WTC11 (cell line): ENCODE measurements at places on chromosomes 11 and 22.

- no peak for DNase-seq
These were observed 9.8 kb upstream of the POU2AF1 start for GRCh38 chr11:111388842-111389241.

- DNase-seq: no peak
These were observed 120.7 kb upstream of the VPREB1 start for GRCh38 chr22:22123960-22124278.

GRCh38 chr11:46100670-46101069, 20.6 kb downstream of the PHF21A start:
- no peak for DNase-seq

- DNase-seq: no peak
These were observed 92.8 kb upstream of the LINC01488 start for GRCh38 chr11:69388661-69389060.

GRCh38 chr22:17786435-17787161, 12.3 kb upstream of the BID start:
- DNase-seq: peak; percentile 47

DNA sequence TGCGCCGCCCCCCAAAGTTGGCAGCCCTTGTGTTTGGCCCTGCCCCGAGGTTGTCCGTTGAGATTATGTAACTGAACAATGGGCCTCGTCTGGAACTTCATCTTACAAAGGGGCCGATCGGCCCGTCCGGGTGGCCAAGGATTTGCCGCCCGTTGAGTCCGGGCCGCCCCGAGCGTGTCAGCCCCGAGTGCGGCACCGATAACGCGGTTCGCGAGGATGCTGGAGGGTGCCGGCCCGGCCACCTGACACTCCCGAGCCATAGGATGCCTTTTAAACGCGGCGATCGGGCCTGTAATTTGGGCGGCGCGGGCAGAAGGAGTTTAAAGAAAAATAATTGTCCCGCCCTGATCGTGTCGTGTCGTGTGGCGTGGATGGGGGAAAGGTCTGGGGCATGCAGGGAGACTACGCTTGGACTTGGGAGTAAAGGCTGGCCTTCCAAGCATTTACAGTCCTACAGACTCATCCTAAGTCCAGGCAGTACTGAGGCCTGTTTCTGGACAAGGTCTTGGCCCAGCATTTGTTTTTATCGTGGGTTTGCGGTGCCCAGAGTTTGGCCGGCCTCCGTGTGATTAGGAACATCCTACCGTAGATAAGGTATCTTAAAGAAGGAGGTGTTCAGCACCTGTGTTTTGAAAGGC, 1.3 kb downstream of the WEE1 start:
- peak; percentile 24 for DNase-seq

DNA sequence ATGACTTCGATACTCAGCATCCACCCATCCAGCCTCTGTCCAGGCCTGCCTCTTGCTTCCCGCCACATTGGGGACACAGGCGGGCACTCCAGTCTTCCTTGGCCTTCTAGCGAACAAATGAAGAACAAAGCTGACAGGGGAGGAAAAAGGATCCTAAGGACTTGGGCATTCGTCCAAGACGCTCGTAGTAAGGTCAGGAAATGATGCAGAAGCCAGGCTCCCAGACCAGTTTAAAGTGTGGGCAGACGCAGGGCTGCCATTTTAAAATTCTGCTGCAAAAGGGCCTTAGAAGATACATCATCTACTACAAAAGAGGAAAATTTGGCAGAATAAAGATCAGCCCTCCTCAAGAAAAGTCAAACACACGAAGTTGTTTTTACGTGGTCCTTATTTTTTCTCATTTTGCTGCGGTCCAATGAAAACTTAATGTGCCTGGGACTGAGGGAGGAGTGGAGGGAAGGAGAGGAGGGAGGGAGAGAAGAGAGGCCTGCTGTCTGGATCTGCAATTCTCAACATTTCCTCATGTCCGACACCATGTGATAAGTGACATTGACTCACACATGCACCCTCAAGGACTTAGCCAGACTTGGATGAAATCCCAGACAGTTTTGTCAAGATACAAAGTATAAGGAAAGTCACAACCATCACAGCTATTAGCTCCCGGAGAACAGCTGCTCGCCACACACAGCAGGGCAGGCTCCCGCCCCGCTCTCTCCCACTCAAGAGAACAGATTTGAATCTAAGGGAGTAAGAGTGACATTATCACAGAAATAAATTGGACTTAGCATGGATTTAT, 5.7 kb downstream of the DNAL4 start:
- DNase-seq: no peak

DNA sequence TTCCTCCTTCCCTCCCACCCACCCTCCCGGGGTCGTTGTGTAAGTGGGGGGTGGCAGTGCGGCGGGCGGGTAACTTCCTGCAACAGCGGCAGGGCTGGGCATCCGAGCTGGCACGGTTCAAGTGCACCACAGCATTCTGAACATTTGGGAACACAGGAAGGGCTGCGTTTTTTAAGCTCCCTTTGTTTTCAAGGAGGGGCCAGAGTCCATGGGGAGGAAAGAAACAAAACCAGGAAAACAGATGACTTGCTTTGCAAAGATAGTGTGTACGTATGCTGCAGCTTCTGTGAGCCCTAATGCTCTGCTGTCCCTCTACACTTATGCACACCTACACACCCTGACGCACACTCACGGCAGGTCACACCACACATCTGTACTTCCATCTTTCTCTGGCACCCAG, 152.5 kb downstream of the FBXO7 start:
- no peak for DNase-seq

GRCh38 chr11:34642873-34643272, 22.0 kb downstream of the EHF start:
- no peak for DNase-seq

DNA sequence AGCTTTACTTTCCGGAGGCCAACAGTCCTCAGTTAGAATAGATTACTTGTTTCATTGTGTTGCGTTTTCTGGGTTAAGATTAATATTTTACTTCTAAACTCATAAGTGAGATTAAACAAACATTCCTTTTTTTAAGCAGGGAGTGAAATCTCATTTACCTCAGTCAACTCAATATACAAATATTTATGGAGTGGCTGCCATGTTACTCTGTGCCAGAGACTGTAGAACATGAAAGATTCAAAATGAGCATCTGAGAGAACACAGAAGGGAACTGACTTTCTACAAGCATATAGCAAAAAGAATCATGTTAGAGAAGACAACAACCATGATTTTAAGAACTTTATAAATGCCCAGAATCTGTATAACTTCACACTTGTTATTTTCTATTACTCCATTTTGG, 3.4 kb upstream of the LRRC55 start:
- no peak for DNase-seq

- no peak for DNase-seq
These were observed 25.9 kb downstream of the ALG12 start for GRCh38 chr22:49892226-49892899.

DNA sequence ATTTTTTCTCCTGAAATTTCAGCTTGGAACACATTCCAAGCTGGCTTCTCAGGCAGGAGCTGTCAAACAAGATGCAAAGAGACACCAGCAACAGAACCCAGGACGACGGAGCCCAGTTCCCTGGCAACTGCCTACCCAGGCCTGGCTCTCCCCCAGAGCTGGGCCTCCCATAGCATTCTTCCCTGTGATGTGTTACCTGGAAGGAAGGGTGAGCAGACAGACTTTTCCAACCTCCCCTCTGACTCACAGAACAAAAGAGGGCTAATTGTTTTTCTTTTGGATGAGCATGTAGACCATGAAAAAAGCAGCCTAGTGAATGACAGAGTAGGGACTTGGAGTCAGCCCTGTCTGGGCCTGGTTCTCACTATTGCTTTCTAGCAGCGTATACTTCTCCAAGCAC, 55.3 kb upstream of the BMAL1 start:
- DNase-seq: no peak

GRCh38 chr11:112566124-112566523, 305.5 kb upstream of the PLET1 start:
- DNase-seq: no peak

DNA sequence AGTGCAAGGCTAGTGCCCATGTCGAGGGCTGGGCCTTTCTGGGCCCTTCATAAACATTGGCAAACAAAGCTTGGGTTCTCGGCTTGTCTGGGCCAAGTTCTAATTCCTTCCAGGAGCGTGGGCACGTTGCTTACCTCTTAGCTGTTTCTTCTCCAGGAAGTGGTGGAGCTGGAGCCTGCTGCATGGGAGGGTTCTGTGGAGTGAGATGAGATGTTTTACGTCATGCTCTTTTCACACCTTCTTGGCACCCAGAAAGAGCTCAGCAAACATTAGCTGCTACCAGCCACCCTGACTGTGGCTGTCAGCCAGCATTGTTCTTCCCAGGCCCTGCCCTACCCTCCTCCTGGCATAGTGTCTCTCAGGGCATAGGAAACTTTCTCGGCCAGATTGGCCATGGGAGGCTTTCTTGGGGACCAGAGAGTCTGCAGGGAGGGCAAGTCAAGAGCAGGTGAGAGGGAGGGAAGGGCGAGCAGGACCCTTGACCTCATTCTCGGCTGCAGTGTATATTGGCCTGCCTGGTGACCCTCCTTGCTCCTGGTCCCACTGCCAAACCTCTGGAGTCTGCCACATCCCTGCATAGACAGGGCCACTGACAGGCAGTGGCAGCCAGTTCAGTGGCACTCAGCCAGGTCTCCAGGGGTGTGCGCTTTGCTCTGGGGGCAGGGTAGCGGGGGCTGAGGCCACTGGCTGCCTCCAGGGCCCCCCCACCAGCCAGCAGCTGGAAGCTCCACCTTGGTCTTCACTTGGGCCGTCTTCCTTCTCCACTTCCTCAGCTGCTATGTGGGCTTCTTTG, 98.8 kb downstream of the BCR start:
- no peak for DNase-seq

DNA sequence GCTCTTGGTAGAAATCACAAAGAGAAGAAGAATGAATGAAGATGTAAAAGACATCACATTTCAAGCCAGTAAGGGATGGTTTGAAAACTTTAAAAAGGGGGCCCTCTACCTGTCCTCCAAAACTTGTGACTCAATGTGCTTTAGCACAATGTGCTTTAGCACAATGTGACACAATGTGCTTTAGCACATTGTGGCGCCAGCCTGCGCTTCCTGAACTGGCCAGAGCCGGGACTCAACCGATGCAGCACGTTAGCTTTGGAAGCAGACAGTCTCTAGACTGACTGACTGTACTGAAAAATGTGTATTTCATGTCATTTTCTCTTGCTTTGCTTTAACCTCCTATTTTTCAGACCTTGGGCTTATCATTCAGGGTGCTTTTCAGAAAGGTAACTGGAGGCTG, 63.5 kb downstream of the FAM83F start:
- no peak for DNase-seq

GRCh38 chr11:36425561-36426081, 84.5 kb downstream of the TRAF6 start:
- no peak for DNase-seq

GRCh38 chr11:7630002-7630401, 43.3 kb downstream of the CYB5R2 start:
- no peak for DNase-seq

- DNase-seq: no peak
These were observed 89.4 kb downstream of the TMEM135 start for GRCh38 chr11:87127101-87127500.

DNA sequence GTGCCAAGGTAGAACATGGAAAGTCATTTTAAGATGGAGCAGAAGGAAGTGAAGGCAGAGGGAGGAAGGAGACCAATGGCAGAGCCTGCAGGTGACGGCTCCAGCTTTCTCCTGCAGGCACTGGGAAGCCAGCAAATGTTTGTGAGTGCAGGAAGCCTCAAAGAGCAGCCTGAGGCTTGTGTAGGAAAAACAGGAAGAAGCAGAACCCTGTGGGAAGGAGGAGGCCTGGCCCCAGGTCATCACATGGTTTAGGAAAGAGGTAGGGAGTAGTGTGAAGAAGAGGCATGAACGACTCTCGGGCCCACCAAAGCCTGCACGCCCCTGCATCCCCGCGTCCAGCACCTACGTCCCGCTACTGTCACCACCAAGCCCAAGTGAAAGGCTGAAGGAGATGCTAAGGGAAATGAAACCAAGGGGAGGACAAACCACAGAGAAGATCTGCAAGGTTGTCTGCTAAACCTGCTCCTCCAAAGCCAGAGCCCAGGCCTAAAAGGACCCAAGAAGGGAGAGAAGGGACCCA, 151.5 kb downstream of the CHST1 start:
- no peak for DNase-seq

- peak; percentile 41 for DNase-seq
These were observed 10.7 kb upstream of the IGSF22 start for GRCh38 chr11:18736590-18737148.

GRCh38 chr11:110478410-110478809, 48.7 kb downstream of the FDX1 start:
- peak; percentile 86 for DNase-seq

- DNase-seq: peak; percentile 2
These were observed 16.2 kb downstream of the LRRC32 start for GRCh38 chr11:76654298-76654851.

DNA sequence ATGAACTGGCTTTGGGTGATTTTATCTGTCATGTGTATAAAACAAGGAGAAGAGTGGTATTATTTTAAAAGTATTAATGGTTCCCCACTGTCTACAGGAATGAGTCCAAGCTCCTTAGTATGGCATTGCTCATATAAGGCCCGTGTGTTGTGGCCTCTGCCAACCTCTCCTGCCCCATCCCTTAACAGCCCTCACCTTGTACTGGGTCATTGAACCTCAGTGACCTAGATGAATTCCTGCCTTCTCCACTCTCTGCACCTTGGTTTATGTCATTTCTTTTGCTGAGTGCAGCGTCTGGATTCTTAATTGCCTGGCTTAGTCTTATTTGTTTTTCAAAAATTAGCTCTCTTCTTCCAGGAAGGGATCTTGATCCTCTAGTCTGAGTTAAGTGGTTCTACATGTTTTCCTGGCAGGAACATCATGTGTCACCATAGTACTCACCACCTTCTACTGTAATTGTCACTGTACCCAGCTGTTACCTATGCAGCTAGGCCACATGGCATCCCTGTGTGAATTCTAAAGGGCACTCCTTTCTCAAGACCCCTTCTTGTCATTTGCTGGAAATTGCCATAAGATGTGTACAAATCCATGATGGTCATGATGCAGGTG, 36.2 kb upstream of the POGLUT3 start:
- DNase-seq: no peak

DNA sequence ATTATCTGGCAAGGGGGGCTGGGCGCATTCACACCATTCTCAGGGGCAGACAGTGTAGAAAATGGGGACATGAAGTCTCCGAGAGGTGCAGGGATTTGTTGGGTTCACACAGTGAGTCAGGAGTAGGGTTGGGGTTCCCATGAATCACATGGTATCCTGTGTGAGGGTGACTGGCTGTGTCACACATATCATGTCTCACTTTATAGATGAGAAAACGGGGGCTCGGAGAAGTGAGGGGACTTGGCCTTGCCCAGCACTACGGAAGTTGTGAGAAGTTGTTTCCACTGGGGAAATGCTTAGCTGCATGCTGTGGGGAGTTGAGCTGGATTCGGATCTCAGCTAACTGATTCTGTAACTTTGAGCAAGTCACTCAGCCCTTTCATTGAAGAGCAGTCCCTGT, 4.2 kb downstream of the GAL3ST3 start:
- no peak for DNase-seq

GRCh38 chr11:68523743-68524142, 63.2 kb downstream of the PPP6R3 start:
- no peak for DNase-seq

- no peak for DNase-seq
These were observed 23.2 kb upstream of the LMO1 start for GRCh38 chr11:8286886-8287285.
